ENCODE measurements at places on chromosomes 11 and 22. TPM values are rescaled to one million over a fixed set of nuclear protein-coding genes. Genes with fewer than 3 reads are reported as not detected.

Gene ROM1
- 1.9 TPM for total RNA-seq

Gene ADAMTS15
- 5.8 TPM for total RNA-seq

Gene APOA5
- total RNA-seq, result 3.2 TPM

Gene NXPE1
- 14.9 TPM for total RNA-seq

Gene MUC2
- 817 TPM for total RNA-seq

Gene SUSD2
- 86.1 TPM for total RNA-seq

Gene SLC37A4
- total RNA-seq, result 250 TPM

Gene GAL3ST1
- total RNA-seq, result 60.6 TPM

Gene KLHDC7B
- not detected for total RNA-seq

Gene C11orf91
- not detected for total RNA-seq

Gene OR8G5
- not detected for total RNA-seq

Gene APOL4
- not detected for total RNA-seq

Gene IGF2
- 1.9 TPM for total RNA-seq

Gene CDC42BPG
- total RNA-seq, result 78.6 TPM

DNA sequence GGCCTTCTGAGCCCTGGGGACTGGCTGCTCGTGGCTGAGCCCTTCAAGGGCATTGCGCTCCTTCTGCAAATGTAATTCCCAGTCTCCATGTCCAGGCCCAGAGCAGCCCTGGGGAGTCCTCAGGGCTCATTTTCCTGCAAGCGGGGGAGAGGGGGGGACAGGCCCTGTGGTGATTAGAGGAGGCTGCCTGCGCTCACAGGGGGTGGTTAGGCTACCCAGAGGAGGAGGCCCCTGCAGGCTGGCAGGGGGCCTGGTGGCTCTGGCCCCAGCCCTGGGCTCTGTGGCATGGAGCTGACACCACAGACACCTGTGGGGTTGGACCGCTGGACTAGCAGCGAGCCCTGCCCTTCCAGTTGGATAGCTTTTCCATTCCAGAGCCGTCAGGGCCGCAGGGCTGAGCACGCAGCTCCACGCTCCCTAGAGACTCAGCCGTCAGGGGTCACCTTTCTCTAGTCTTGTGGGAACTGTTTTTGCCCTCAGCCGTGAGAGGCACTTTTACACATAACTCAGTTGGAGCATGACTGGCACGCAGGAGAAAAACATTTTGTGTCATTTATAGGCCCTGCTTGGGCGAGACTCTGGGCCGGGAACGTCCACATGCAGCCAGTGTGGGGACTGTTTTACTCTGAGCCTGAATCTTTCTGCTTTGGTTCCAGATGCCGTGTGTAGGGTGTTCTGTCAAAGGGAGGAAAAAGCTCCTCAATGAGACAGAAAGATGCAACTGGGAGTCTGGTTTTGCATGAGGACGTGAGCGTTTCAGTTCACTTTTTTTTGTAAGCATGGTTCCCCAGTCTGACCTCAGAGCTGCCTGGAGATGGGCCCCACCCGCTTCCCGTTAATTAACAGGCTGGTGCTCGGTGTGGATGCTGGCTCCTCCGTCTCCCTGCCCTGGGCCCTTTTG lies 58.1 kb downstream of the LRP5 start:
- peak; percentile 76 for DNase-seq

DNA sequence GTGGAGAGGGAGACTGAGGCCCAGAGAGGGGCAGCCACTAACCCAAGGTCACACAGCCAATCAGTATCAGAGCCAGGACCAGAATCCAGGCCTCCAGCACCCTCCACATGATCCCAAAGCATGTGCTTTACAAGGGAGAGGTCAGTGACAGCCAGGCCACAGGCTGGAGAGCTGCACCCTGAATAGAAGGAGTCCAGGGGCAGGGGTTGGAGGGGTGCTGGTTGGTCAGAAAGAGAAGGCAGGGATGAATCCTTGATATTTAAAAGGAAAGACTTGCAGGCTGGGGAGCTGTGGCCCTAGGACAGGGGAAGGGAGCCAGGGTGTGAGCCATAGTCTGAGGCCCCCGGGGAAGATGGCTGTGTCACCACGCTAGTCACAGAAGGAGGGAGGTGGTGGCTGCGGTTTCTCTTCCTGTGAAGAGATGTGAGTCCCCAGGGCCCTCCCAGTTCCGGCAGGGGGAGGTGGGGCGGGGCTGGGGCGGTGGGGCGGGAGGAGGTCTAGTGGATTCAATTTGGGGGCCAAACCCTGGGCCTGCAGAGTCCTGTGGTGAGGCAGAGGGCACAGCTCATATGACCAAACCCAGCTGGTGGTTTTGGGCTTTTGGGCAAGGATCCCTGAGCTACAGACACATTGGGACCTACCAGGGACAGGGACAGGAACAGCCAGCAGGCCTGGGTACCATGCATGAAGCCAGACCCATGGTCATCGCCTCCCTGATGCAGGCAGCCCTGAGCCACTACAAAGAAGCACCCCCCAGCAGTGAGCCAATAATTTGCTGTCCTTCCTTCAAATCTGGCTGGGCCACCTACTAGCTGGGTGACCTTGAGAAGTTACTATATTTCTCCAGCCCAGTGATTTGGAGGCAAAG lies 14.0 kb downstream of the RAC2 start:
- DNase-seq, result peak; percentile 95

DNA sequence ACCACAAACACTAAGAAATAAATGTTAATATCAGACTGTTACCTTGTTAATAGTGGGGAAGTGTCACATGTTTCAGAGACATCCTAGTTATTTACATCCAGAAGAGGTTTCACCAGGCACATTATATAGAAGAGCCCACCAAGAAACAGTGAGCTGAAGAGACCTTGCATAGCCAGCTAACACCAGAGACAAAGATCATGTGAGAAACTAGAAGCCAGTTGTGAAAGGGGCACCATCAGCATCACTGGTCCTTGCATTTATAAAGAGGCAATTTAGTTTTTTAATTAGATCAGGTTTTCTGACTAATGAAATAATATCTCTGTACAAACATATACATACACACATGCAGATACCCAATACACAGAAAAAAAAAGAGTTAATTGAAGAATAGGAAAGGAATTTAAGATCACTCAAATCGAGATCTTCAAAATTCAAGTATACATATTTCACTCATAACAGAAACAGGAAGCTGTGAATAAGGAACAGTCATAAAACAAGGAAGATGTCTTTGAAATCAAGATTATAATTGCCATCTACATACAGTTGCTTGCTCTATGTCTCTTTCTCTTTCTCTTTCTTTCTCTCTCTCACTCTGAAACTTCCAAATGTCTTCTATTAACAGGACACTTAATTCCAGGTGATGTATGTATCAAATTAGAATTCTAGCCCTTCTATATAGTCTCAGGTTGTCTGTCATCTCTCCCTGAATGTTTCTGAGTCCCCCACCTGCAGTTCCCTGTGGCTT lies 348.7 kb downstream of the ETS1 start:
- no peak for DNase-seq

GRCh38 chr22:39825661-39826102 lies 67.9 kb downstream of the ENTHD1 start:
- DNase-seq, result no peak

DNA sequence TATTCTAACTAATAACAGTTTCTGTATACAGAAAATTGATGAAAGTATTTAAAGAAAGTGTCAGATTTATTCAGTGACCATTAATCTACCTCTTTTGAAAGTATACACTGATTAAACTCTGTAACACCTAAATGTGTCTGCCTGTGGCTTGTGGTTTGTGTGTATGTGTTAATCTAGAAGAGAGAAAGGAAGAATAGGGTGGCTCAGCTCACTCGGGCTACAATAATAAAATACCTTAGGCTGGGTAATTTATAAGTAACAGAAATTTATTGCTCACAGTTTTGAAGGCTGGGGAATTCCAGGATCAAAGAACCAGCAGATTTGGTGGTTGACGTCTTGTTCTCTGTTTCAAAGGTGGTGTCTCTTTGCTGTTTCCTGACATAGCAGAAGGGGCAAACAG lies 13.6 kb upstream of the OR5AS1 start:
- DNase-seq, result no peak

DNA sequence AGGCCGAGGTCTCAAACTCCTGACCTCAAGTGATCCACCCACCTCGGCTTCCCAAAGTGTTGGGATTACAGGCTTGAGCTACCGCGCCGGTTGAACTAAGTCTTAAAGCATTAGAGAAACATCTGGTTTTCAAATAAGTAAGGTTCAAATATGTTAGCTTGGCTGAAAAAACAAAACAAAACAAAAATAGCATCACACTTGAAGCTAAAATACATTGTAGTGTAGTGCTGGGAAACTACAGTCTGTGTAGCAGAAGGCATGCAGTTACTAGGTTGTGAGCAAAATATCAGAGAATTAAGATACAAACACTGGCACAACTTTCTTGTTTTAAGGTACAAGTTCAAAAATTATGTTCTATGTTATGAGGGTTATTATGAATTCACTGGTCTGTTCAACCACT lies 224.8 kb upstream of the CHORDC1 start:
- no peak for DNase-seq

DNA sequence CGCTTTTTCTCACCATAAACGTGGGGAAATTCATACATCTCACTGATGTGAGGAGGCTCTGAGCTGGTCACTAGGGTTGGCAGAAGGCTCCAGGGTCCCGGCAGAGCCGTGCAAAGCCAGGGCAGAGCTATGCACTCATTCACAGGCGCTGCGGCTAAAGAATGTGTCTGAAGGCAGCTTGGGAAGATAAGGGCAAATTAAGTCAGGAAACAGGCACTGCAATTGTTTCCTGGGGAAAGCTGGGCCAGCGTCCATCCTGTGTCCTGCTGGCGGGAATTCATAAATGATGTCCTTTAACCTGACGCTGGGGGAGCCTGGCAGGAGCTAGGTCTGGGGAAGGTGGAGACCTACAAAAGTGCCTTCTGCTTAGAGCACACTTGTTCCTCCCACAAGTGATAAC lies 27.6 kb downstream of the PKNOX2 start:
- DNase-seq, result no peak

DNA sequence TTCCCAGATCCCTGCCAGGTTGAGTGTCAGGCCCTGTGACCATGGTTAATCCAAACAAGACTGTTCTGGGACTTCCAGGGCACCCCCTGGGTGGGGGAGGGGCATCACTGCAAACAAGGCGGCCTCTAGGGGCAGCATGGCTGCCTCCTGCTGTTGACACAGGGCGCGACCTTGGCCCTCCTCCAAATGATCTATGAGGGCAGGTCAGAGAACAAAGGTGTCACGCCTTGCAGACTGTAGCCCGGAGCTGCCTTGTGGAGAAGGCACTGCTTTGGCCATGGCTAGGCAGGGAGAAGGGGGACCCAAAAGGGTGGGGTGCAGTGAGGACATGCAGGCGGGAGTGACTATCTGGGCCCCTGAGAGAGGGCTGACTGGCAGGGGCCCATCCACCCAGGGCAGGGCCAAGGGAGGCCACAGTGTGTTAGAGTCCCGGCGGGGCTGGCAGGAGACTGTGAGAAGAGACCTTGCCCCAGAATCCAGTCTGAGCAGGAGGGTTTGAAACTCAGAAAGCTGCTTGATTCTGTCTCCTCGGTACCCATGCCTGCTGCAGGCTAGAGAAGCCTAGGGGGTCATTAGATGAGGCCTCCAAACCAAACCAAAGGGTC lies 35.6 kb downstream of the KCNC1 start:
- peak; percentile 86 for DNase-seq

DNA sequence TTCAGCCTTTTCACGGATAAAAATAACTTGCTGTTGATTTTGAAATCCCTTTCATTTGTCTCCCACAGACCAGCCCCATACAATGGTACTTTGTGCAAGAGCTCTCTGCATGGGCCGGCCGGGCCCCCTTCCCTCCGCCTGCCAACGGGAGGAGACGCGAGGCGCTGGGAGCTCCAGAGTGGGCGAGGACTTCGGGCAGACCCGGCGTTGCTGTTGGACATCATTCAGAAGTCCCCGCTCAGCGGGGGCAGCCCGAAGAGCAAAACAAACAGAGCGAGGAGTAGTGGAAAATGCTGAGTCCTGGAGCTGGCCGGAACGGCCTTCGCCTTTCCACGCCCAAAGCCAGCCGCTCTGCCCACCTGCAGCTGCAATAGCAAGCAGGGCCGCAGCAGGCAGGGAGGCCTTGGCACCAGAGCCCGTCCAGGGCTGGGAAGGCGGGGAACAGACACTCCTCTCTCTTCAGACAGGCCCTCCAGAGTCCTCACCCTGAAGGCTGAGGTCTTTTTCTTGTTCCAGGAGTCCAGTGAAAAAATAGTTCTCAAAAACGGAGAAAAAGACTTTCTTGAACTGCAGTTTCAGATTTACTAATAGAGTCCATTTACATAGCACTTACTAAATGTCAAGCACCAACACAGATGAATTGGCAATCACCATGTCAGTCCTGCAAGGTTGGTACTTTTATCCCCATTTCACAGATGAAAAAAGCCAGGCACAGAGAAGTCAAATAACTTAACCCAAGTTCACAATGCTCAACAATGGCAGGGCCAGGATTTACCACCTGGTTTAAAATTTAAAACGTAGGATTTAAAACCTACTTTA lies 135.5 kb downstream of the ETS1 start:
- peak; percentile 59 for DNase-seq

DNA sequence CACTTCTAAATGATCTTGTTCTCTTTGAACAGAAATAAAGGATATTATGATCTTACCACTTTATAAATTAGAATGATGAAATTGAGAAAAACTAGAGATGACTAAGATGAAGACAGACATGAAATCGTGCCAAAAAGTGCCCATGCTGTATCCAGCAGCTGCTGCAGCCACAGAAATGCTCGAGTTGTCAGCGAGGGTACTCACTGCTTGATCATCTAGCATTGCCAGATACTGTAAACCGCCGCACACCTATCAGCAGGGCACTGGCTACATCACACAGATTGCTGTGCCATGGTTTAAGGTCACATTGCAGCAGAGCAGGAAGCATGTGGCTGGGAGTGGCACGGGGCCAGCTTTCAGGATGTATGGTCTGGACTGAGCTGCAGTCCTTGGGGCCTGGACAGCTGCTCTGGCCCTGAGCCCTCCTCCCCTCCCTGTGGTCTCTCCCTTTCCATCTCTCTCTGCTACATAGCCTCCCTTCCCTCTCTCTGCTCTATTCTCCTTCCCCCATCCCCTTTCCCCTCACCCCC lies 51.0 kb upstream of the SEPTIN5 start:
- DNase-seq, result peak; percentile 19

- no peak for DNase-seq
These were observed 17.3 kb downstream of the MIF start for GRCh38 chr22:23911318-23911980.

- no peak for DNase-seq
These were observed 5.1 kb downstream of the F2 start for GRCh38 chr11:46724088-46724487.

DNA sequence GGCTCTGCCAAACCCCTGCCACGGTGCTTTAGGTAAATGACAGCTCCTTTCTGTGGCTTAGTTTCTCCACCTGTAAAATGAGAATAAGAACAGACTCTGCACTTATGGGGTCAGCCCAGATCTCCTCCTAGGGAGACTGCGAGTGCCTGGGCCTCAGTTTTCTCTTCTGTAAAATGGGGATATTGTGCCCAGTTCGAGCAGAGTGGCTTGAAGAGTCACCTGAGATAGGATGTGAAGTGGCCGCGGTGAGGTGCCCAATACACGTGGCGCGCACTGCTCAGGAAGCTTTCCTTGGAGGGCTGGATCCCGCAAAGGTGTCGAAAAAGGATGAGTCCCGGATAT lies 473 bp upstream of the EMID1 start:
- no peak for DNase-seq

GRCh38 chr11:24963852-24964251 lies 467.0 kb downstream of the LUZP2 start:
- no peak for DNase-seq

- DNase-seq, result no peak
These were observed 403.6 kb downstream of the NXPE2 start for GRCh38 chr11:115081972-115082371.

- no peak for DNase-seq
These were observed 16.4 kb downstream of the EHF start for GRCh38 chr11:34637303-34637702.
